ENCODE measurements at places on chromosomes 6 and 20.
A peak's percentile ranks its signal among the peaks of the same experiment; 100 is the strongest.

- DNase-seq: no peak
Measured at GRCh38 chr20:51972056-51972455, 169.7 kb upstream of the SALL4 start.

- DNase-seq: peak; percentile 78
Measured at GRCh38 chr20:561437-562231, 18.0 kb upstream of the CSNK2A1 start.

DNA sequence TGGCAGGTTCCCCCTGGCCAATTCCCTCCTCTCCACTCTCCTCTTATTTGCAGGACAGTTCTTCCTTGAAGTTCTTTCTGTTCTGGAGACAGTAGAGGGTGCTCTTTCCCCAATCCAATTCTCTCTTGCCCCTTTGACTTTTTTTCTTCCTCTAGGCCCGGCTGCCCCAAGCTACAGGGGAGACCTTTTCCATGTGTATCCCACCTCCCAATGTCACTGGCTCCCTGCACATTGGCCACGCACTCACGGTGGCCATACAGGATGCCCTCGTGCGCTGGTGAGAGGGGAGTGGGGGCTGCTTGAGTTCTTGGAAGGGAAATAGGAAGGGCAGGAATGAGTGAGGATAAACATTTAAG lies 1.5 kb downstream of the VARS2 start:
- DNase-seq: no peak

- no peak for DNase-seq
Measured at GRCh38 chr6:89458704-89459103, 25.8 kb downstream of the ANKRD6 start.

DNA sequence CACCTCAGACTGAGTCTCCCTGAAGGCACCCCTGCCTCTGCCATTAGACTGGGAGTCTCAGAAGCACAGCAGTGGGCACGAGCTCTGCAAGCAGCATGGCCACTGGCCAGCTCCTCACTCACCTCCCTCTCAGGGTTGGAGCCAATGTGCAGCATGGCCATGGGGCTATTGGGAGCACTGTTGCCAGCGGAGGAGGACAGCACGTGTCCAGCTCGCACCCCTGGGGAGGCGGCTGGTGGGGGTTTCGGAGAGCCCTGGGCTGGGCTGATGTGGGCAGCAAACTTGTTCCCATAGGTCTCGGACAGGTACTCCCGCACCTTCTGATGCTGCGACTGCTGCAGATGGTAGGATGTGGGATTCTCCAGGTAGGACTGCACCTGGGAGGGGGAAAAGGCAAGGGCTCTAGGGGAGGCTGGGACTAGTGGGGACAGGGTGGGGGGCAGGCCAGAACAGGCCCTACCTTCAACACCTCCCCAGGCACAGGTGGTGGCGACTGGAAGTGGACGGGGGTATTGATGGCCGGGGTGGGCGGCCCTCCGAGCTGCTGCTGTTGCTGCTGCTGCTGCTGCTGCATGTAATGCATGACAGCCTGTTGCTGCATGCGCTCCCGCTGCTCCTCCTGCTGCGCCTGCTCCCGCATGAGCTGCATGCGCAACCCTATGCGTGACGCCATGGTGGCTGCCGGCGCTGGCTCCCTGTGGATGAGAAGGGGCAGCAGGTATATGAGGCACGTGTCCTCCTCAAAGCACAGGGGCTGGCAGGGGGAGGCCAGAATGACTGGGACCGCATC lies 44.7 kb downstream of the TFEB start:
- no peak for DNase-seq

- no peak for DNase-seq
Measured at GRCh38 chr6:68080074-68080473, 555.0 kb upstream of the ADGRB3 start.

DNA sequence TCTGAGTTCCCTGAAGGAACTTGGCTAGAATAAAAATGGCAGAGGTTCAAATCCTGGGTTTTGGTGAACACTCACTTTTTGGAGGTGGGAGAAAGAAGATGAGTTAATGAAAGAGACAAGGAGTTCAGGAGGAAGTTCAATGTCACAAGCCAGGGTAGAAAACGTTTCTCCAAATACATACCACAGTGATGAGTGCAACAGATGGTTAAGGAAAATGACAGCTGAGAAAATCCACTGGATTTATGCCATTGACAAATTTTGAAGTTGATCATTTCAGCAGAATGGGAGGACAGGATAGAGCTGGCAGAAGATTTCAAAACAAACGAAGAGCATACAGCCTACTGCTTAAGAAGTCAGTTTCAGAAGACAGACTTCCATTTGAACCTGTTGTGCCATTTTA lies 122.7 kb downstream of the GFRAL start:
- no peak for DNase-seq

Measured in glutamatergic neuron (in vitro differentiated cells).